ENCODE measurements at places on chromosomes 16 and 17.

- no peak for DNase-seq
These were observed 44.8 kb downstream of the ADCY7 start for GRCh38 chr16:50311134-50311528.

DNA sequence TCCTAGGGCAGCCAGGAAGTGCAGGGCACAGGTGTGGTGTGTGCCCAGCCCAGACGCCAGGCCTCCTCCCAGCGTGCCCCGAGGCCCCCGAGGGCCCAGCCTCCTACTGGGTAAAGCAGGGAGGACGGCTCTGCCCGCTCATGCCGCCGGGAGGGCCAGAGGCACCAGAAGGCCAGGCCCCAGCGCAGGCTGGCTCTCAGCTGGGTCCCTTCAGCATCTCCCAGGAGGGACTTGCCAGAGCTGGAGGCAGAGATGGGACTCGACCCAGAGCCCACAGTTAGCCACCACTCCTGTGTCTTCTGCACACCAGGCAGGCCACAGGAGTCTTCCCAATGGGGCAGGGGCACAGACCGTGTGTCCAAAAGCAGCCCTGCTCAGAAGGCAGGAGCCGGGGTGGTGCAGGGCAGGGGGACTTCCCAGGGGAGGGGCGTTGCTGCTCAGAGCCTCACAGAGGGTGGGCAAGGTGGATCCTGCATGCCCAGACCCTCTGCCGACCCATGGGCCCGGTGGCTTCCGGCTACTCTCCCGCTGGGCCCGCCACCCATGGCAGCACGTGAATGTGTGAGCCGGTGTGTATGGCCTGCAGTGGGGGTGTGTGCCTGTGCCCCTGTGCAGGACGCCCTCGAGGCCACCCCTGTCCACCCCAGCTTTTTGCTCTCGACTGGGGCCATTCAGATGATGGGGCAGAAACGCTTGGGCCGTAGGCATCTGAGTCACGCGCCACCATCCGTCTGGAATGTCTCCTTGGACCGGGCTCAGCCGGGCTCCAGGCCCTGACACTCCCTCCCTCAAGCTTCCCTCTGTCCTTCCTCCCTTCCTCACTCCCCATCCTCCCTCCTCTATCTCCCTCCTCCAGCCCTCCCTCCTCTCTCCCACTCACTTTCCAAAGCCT, 5.7 kb upstream of the ZNF469 start:
- no peak for DNase-seq

- DNase-seq, result no peak
These were observed 38.1 kb downstream of the LGALS9 start for GRCh38 chr17:27669136-27669535.

DNA sequence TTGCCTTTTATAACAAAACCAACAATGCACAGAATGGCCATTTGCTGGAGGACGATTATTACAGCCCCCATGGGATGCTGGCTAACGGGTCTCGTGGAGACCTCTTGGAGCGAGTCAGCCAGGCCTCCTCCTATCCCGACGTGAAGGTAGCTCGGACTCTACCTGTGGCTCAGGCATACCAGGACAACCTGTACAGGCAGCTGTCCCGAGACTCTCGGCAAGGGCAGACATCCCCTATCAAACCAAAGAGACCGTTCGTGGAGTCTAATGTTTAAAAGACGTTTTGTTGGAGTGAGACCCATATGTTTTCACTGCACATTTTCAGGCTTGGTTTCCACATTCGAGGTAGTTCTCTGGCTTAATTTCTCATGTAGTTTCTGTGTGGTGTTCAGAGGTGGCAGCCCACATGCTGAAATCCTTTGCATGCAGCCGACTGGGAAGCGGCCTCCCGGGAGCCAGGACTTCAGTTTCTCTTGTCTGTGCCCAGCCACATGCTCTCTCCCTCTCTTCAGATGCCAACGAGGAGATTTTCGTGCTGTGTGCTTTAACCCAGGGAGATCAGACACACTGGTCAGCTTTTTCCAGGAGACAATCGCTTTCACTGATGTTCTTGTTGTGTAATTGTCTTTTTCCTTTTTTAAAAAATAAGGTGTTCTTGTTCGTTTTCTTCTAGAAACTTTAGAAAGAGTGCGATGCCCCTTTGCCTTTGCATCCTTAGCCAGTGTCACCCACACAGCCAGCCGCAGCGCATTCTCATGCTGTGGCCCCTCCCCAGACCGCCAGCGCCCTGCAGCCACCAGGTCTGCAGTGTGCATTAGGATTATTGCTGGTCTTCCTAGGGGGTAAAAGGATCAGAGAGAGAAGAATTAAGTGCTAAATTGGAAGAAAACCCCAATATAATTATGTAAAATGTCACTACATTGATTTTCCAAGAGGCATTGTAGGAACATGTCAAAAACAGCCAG, 24.1 kb downstream of the CYB561 start:
- no peak for DNase-seq

GRCh38 chr17:30273373-30273772, 18.4 kb downstream of the BLMH start:
- DNase-seq, result no peak

- no peak for DNase-seq
These were observed 1.5 kb upstream of the CHD3 start for GRCh38 chr17:7887038-7887481.

DNA sequence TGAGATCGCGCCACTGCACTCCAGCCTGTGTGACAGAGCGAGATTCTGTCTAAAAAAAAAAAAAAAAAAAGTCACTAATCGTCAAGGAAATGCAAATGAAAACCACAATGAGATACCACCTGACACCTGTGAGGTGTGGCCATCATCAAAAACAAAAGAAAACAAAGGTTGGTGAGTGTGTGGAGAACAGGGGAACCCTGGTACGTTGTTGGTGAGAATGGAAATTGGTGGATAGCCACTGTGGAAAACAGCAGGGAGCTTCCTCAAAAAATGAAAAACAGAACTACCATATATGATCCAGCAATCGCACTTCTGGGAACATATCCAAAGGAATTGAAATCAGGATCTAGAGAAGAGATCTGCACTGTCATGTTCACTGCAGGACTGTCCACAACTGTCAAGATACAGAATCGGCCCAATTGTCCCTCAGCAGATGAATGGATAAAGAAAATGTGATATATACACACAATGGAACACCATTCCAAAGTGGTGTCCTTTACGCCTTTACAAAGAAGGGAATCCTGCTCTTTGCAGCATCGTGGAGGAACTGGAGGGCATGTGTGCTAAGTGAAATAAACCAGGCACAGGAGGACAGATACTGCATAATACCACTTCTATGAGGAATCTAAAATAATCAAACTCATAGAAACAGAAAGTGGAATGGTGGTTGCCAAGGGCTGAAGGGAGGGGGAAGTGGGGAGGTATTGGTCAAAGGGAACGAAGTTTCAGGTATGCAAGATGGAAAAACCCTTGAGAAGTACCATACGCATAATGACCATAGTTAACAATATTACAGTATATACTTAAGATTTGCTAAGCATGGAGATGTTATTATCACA, 63.5 kb upstream of the PLCG2 start:
- no peak for DNase-seq

DNA sequence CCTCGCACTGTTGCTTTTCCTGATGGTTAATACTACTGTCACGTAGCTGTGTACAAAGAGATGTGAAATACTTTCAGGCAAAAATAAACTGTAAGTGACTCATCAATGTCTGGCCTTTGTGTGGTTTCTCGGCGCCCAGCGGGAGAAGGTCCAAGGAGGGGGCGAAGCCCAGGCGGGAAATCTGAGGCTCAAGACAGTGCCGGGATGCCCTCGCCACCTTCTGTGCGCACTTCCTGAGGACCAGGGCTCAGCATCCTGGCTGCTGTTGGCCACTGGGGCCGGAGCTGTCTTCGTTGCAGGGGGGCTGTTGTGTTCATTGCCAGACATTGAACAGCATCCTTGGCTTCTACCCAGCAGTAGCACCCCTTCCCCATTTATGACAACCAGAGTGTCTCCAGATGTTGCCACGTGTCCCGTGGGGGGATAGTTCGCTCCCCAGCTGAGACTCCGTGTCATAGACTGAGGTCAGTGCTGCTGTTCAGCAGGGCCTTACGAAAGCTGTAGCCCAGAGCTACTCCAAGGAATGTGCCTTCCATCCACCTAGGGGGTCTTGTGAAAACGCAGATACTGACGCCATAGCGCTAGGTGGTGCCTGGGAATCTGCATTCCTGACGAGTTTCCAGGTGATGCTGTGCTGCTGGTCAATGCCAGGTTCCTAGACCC, 67.3 kb upstream of the PLCG2 start:
- DNase-seq, result no peak

DNA sequence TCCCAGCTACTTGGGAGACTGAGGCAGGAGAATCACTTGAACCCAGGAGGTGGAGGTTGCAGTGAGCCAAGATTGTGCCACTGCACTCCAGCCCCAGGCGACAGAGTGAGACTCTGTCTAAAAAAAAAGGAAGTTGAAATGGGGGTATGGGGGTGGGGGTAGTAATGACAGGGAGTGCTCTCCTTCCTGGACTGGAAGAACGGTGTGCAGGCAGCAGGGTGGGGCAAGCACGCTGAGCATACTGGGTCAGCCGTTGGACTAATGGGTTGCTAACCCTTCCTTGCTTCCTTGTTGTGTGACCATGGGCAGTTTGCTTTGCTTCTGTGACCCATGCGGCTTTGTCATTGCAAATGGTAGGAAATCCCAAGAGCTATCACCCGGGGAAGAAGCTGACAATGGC, 16.5 kb downstream of the KATNIP start:
- DNase-seq, result no peak

DNA sequence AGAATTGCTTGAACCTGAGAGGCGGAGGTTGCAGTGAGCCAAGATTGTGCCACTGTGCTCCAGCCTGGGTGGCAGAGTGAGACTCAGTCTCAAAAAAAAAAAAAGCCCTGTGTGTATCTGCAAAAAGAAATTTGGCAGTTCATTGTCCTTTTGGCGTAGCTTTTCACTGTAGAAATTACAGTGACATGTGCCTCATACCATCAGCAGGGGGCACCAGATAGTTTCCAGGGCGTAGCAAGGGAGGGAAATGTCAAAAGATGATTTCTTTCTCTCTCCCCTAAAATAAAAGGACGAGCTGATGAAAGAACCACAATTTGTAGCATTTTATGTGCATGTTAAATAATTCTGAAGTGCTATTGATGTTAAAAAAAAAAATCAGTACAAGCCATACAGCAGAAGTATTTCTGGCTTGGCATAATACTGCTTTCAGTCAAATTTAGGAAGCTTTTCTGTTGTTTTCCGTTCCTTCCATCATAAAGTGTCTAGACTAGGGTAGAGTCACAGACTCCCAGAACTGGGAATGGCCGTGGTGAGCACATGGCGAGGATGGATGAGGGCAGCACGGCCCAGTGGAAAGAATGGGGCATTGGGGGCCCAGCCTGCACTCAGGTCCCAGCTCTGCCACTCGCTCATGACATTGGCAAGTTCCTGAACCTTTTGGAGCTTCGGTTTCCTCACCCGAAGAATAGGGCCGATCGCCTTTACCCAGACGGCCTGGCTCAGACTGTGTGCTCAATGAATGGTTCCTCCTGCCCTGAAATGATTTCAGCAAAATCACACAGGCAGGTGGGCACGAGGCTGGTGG, 59.8 kb upstream of the RPH3AL start:
- peak; percentile 35 for DNase-seq

GRCh38 chr17:41444186-41444585, 3.4 kb upstream of the KRT38 start:
- DNase-seq, result no peak

GRCh38 chr17:13462673-13463124, 139.0 kb downstream of the HS3ST3A1 start:
- DNase-seq, result no peak

- DNase-seq, result no peak
These were observed 27.1 kb downstream of the HNF1B start for GRCh38 chr17:37717627-37718323.

DNA sequence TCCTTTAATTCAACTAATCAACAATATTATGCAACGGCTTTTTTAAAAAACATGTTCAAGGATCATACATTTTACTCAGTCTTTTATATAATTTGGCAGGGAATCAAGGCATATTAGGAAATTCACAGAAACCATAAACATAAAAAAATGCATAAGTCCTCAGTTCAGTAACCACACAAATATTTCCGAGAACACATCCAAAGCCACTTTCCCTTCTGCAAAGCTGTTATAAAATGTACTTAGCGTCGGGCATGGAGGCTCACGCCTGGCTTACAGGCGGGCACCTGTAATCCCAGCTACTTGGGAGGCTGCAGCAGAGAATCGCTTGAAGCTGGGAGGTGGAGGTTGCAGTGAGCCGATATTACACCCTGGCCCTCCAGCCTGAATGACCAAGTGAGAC, 9.7 kb upstream of the ZC3H7A start:
- DNase-seq, result no peak

GRCh38 chr17:70041061-70041460, 34.0 kb upstream of the KCNJ16 start:
- no peak for DNase-seq

DNA sequence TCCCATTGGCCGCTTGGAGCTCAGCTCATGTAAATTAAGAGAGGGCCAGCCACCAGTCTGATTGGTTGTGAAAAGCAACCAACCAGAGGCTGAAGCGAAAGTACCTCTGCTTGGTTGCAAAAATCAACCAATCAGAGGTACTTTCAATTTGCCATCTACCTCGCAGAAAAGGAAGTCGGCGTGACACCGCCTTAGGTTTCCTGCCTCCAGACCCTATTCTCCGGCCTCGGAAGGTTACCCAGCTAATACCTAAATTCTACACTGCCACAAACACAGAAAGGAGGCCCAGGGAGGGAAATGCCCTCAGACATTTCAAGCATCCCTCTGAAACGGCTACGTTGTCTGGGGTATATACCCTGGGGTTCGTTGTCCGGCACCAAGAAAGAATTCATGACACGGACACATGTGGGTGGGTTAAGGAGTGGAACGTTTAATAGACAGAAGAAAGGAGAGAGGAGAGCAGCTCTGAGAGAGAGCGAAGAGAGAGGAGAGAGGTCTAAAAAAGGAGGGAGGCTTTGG, 481.3 kb downstream of the TMEM114 start:
- DNase-seq, result no peak

- DNase-seq, result no peak
These were observed 4.7 kb downstream of the CDIPT start for GRCh38 chr16:29858149-29858849.

DNA sequence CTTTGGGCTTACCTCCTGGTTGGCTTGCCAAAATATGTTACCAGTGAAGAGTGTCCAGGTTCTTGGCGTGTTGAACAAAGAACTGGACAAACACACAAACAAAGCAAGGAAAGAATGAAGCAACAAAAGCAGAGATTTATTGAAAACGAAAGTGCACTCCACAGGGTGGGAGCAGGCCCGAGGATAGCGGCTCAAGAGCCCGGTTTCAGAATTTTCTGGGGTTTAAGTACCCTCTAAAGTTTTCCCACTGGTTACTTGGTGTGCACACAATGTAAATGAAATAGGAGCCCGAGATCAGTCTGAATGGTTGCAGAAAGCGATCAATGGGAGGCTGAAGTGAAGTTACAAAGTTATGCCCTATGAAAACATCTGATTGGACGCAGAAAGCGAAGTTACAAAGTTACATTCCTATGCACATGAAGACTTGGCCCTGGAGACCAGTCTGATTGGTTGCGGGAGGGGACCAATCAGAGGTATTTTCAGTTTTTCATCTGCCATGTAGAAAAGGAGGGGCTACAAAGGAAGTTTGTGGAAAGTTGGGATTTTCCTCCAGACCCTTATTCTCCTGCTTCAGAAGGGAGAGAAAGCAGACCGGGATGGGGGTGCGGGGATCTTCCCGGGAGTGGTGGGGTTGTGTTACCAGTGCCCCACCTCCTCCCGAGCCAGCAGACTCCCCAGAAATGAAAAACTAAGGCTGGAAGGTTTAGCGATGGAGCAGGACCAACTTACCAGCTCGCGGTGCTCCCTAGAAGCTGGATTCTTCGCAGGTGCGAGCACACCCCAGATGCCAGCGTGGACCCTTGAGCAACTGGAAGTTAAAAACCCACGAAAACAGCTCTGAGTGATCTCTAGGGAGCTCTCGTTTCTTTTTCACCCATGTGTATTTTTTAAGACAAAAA, at the start of gene SLFN12:
SLFN12 (minus strand) TSS at position 325 of the 899 bp plus-strand sequence. CDS start 9,472 bp downstream, outside the sequence.
- DNase-seq, result peak; percentile 20

- no peak for DNase-seq
These were observed 71.8 kb downstream of the PLD6 start for GRCh38 chr17:17134051-17134956.
